GDM1 (cell line): ENCODE measurements at places on chromosomes 2 and 18.

GRCh38 chr2:178309541-178309940, 115.2 kb downstream of the OSBPL6 start:
- DNase-seq, result no peak

GRCh38 chr2:9460441-9461017, 13.8 kb upstream of the IAH1 start:
- DNase-seq, result no peak

DNA sequence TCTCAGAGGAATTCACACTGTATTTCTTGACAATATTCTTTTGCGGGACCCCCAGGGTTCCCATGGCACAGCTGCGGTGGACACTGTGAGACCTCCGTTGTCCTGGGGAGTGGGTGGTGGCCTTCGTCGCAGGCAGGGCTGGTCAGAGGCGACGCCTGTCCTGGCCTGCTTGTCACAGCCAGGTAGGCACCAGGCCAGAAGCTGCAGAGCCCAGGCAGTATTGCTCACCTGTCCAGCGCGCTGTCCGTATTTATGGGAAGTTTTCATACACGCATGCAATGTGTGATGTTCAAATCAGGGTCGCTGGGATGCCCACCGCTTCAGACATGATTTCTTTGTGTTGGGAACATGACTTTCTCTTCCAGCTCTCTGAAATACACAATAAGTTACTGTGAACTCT, 126.6 kb downstream of the RTP5 start:
- no peak for DNase-seq

DNA sequence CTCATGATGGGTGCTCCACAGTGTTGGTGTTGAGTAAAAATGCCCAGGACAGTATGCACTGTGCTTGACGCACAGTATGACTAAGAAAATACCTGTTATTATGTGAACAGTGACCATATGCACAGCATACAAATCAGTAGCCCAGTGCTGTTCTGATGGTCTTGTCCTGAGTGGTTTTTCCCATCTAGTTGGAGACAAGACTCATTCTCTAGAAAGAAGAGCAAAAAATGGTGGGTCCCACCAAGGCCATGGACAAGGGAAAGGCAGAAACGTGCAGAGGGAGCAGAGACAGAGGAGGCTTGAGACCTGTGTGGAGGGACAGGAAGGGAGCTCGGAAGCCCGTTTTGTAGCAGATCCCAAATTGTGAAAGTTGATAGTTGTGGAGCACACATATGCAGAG, 987 bp upstream of the SMIM21 start:
- DNase-seq, result no peak

DNA sequence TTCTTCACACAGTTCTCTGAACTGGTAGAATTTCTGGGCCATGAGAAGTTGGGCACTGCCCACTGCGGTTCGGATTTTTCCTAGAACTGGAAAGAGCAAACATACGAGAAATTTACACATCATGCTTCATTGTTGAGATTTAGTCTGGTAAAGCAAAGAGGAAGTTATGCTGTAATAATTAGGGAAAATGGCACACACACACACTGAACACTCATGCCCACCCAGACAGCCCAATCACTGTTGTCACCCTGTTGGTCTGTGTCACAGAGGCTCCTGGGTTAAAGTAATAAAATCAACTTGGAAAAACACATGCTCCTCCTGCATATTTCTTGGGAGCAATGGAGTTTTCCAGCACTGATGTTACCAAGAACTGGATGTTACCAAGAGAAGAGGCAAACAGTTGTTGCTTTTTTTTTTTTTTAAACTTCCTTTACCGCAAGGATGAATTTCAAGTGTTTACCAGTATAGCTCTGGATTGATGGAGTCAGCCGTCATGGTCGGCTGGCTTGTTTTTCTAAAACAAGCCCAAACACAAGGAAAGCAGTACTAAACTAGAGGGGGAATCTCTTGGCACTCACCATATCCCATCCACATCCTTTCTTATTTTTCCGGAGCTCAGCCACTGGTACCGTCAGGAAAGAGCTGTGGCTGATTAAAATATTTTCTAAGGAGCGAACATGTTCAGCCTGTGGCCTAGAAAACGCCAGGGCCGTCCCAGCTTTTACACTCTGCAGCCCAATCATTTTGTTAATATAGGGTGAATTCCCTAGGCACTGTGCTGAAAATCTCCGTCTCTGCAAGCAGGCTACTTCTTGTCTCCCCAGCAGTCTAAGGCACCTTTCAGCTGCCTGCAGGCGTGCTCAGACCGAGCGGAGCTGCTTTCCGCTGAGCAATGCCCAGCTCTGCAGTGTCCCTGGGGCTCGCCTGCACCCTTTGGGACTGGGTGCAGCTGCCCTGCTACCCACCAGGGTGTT, 58.9 kb downstream of the TGIF1 start:
- no peak for DNase-seq

GRCh38 chr2:203948733-203949132, 12.2 kb downstream of the ICOS start:
- DNase-seq, result no peak

GRCh38 chr18:44096016-44096415, 584.7 kb upstream of the SETBP1 start:
- no peak for DNase-seq

DNA sequence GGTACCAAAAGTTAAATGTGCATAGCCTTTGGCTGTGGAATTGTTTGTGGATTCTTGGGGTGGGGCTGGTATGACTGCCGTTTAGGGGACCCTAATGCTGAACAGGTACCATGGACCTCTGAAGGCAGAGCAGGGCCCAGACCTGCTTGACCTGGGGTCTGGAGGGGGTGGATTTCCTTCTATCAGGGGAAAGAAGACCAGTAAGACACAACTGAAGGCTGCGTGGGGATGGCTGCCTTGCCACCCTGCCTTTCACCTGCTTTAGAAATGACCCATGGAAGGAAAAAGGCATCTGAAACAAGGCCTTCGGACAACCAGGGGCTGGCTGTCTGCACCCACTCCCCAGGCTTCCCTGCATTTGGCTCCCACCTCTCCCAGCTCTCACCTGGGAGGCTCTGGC, 17.7 kb upstream of the RESP18 start:
- DNase-seq, result no peak
